HL-60 (cell line): ENCODE measurements at places on chromosomes 7 and 10.

DNA sequence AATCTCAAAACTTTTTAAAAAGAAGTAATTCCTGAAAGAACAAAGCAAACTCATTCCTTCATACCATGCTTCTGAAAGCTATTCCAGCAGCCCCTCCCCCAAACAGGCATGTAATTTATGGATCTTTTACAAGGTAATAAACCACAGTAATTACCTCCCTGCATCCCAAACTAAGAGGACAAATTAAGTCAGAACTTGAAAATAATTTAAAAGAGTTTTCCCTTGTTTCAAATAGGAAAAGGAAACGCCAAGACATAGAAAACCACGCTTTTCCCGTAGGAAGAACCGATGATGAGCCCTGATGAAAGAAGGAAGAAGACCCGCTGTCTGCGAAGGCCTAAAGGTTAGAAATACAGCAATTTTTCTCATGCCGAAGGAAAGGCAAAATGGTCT, 8.9 kb downstream of the HOXA4 start:
- no peak for DNase-seq

- peak; percentile 17 for DNase-seq
These were observed 21.0 kb upstream of the ASB15 start for GRCh38 chr7:123580406-123581161.

DNA sequence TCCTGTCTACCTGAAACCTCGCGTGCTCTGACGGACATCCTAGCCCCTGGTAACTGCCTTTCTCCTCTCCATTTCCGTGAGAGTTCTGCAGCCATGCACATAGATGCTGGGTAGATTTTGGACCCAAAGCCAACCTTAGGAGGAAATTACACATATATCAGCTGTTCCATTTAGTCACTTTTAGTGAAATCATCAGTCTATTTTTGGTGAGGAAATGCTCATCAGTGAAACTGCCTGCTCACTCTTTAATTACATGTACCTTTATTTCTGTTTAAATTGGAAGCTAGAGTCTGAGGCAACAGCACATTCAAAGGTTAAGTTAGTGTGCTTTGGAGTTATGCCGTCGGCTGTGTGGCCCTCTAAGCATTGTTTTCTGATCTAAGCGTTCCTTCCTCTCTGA, 231.3 kb downstream of the WDR37 start:
- no peak for DNase-seq

GRCh38 chr10:85926986-85927385, 439.6 kb downstream of the GRID1 start:
- DNase-seq = no peak

- no peak for DNase-seq
These were observed 722.1 kb upstream of the CELF2 start for GRCh38 chr10:10295537-10295936.

DNA sequence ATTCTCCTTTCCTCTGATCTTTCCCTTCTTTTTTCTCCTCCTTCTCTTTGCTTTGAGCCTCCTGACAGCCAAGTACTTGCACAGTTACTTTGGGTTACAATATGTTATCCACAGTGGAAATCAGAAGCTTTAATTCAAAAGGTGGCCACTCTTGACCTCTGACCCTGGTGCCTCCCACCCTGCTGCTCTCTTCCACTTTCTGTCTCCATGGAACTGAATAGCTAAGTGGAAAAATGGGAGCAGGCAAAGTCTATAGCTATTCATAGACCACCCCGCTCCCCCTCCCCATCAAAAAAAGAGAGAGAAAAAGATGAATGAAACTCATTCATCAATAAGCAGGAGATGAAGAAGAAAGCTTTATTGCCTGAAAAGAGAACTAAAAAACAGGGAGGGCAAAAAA, 39.4 kb downstream of the PTN start:
- no peak for DNase-seq

- DNase-seq = no peak
These were observed 369.6 kb downstream of the FRMD4A start for GRCh38 chr10:13961097-13961496.

DNA sequence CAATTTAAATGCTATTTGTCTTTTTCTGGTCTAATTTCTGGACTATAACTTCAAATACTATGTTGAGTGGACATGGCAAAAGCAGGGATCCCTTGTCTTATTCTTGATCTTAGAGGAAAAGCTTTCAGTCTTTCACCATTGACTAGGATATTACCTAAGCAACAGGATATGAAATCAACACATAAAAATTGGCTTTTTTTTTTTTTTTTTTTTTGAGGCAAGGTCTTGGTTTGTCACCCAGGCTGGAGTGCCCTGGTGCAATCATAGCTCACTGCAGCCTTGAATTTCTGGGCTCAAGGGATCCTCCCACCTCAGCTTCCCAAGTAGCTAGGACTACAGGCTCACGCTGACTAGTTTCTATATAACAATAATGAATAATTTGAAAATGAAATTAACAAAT, 90.8 kb downstream of the JMJD1C start:
- DNase-seq = no peak

DNA sequence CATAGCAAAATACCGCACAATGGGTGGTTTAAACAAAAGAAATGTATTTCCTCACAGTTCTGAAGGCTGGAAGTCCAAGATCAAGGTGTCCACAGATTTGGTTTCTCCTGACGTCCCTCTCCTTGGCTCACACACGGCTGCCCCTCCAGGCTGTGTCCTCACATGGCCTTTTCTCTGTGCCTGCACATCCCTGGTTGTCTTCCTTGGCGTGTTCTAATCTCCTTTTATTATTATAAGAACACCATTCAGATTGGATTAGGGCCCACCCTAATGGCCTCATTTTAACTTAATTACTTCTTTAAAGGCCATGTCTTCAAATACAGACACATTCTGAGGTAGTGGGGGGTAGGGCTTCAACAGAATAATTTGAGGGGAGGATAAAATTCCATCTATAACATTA, 87.9 kb downstream of the FZD1 start:
- no peak for DNase-seq

GRCh38 chr7:11706666-11707605, 125.1 kb downstream of the THSD7A start:
- no peak for DNase-seq

- DNase-seq = no peak
These were observed 120.7 kb downstream of the CXCL12 start for GRCh38 chr10:44264244-44264643.

DNA sequence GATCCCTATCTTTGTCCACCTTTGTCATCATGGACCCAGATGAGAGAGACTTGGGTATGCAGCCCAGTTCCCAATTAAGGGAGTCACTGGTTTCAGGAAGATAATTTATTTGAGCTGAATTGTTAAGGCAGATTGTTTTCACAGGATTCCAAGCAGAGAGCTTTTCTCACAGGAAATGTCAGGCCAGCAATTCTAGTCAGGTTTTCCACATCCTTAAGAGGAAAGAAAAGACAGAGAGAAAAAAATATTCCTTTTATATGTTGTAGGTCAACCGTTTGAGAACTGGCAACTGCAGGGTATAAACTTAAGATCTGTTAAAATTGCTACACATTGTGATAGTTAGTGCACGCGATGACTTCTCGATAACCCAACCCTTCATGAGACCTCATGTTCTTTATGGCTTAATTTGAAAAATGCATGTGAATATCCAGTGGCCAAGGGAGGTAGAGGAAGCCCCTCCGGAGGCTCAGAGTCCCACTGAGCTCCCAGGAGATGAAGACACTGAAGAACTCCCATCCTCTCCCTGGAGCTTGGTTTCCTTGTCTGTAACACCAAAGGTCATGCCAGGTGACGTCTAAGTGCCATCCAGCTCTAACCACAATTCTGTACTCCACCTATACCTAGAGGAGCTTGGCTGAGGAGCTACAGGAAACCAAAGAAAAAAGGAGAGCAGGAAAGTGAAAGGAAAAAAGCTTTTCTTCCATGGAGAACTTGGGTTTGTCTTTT, 45.6 kb downstream of the MINDY4 start:
- no peak for DNase-seq

- DNase-seq = no peak
These were observed 724 bp downstream of the ZNF107 start for GRCh38 chr7:64666663-64667050.

- no peak for DNase-seq
These were observed 413 bp downstream of the BUD31 start for GRCh38 chr7:99409192-99409572.

GRCh38 chr10:29379208-29379607, 90.3 kb downstream of the LYZL1 start:
- no peak for DNase-seq

DNA sequence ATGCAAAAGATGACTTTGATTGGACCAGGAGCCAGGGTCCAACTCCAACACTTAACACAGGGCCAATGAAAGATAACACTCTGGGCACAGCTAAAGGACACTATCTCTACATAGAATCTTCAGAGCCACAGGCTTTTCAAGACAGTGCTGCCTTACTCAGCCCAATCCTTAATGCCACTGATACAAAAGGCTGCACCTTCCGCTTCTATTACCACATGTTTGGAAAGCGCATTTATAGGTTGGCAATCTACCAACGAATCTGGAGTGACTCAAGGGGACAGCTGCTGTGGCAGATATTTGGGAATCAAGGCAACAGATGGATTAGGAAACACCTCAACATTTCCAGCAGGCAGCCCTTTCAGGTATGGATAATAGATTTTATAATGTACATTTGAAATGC, 160.7 kb downstream of the MALRD1 start:
- no peak for DNase-seq

DNA sequence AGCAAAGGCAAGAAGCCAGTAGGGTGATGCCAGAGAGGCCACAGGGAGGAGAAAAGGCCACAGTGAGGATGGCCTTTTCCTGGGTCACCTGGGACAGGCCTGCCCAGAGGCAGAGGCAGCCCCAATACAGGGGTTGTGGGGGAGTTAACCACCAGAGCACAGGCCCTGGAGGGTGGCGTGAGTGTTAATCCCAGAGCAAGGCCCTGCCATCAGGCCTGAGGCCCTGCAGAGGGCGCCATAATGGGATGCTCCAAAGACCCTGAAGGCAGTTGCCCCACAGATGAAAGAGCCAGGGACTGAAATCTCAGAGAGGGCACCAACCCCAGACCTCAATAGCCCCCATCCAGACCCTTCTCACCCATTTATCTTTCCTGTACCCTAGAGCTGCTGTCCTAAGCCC, 23.9 kb downstream of the SLC13A4 start:
- DNase-seq = no peak

- no peak for DNase-seq
These were observed 208.9 kb downstream of the EBF3 start for GRCh38 chr10:129755158-129755591.

GRCh38 chr10:122478971-122479370, 17.6 kb downstream of the HTRA1 start:
- no peak for DNase-seq

GRCh38 chr10:125133696-125134482, 26.5 kb downstream of the CTBP2 start:
- no peak for DNase-seq

DNA sequence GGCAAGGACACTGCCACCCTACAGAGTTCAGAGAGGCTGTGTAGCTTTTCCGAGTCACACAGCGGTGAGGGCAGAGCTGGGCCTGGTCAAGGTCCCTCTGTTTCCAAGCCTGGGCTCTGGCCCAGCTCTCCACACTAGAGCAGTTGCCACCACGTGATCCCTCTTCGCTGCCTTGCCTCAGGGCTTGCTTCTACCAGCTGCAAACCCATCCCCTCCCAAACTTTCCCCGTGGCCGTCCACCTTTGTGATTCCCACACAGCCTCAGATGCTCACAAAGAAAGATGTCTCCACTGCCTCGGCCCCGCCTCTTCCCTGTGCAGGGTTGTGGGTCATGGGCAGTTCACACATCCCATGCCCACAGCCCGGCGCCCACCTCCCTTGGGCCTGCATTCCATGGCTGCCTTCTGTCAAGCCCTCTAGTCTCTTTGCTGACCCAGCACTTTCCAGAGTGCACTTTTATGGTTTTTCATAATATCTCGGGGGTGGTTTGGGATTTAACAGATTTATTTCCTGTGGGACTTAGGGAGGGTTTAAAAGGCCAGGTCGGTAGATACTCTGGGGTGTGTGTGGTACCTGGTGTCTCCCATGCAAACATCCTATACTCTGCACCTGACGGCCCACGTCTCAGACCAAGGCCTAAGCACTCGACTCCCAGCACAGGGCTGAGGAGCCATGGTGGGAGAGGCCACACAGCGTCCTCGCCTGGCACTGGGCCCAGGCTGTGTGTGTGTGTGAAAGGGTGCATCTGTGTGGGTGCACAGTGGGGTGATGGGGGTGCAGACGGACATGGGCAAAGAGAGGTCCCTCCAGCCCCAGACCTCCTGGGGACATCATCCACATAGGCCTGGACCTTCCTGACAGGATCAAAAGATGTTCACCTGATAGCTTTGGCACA, 59.6 kb downstream of the PKD1L1 start:
- no peak for DNase-seq

- DNase-seq = no peak
These were observed 9.2 kb downstream of the ITIH5 start for GRCh38 chr10:7657552-7657951.

DNA sequence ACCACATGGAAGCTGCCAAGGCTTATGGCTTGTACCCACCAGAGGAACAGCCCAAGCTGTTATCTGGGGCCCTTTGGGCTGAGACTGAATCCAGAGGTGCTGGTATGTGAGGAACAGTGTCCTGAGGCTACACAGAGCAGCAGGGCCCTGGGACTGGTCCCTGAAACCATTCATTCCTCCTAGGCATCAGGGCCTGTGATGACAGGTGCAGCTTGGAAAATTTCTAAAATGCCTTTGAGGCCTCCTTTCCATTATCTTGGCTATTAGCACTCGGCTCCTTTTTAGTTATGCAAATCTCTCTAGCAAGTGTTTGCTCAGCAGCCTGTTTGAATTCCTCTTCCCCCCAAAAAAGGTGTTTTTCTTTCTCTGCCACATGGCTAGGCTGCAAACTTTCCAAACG, 1151.7 kb upstream of the LRRN3 start:
- no peak for DNase-seq

- no peak for DNase-seq
These were observed 125.2 kb upstream of the STEAP4 start for GRCh38 chr7:88431882-88432281.

DNA sequence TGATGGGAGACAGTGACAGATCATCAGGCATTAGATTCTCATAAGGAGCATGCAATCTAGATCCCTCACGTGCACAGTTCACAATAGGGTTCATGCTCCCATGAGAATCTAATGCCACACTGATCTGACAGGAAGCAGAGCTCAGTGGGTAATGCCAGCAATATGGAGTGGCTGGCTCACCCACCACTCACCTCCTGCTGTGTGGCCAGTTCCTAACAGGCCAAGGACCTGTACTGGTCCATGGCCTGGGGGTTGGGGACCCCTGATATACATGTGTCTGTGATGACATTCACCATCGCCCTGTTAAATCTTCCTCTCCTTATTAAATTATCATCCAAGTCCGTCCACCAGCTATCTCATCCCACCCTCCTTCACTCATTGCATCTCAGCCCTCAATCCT, 118.4 kb downstream of the TEX36 start:
- DNase-seq = no peak

DNA sequence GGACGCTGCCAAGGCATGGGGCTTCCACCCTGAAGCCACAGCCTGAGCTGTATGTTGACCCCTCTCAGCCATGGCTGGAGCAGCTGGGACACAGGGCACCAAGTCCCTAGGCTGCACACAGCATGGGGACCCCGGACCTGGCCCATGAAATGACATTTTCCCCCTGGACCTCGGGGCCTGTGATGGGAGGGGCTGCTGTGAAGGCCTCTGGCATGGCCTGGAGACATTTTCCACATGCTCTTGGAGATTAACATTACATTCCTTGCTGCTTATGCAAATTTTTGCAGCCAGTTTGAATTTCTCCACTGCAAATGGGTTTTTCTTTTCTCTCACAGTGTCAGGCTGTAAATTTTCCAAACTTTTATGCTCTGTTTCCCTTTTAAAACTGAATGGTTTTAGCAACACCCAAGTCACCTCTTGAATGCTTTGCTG, 463.6 kb downstream of the ZWINT start:
- no peak for DNase-seq

- DNase-seq = no peak
These were observed 15.9 kb downstream of the PRKG1 start for GRCh38 chr10:51090190-51090589.
